ENCODE measurements at places on chromosomes 16 and 17.

DNA sequence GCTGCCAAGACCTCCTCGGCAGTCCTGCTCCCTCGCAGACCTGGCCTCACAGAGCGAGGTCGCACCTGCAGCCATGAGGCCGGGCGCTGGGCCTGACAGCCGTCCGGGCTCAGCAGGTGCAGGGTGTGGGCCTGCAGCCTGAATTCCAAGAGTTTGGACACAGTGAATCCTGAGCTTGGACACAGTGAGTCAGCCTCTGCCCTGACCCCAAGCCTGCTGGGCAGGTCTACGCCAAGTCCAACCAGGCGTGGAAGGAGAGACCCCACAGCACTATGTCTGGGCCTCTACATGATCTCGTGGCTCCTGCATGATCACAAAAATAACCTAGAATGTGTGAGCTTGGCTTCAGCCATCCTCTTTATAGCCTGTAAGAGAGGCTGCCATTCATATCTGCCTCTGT lies 121.0 kb downstream of the C16orf95 start:
- DNase-seq: no peak

DNA sequence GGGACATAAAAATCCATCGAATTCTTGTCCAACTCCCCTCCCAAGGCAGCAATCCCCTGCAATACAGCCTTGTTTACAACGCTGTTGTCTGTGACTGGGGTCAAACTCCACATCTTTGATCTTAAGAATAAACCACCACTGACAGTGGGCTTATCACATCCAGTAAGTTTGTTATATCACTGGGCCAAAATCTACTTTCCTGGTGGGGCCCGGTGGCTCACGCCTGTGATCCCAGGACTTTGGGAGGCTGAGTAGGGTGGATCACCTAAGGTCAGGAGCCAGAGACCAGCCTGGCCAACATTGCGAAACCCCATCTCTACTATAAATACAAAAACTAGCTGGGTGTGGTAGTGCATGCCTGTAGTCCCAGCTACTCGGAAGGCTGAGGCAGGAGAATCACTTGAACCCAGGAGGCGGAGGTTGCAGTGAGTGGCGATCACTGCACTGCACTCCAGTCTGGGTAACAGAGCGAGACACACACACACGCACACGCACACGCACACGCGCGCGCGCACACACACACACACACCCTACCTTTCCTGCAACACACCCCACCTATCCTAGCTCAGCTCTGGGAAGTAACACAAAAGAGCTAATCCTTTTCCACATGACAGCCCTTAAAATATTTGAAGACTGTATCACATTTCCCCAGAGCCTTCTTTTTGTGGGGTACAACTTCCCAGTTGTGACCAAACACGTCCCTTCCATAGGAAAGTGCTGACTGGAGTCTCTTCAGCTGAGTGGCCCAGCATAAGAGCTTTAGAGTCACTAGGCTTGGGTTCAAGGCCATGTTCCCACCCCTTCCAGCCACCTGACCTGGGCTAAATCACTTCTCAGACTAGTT lies 20.9 kb upstream of the ABCC1 start:
- DNase-seq: no peak

- DNase-seq: no peak
These were observed 91.1 kb downstream of the TNFRSF13B start for GRCh38 chr17:16880843-16881230.

DNA sequence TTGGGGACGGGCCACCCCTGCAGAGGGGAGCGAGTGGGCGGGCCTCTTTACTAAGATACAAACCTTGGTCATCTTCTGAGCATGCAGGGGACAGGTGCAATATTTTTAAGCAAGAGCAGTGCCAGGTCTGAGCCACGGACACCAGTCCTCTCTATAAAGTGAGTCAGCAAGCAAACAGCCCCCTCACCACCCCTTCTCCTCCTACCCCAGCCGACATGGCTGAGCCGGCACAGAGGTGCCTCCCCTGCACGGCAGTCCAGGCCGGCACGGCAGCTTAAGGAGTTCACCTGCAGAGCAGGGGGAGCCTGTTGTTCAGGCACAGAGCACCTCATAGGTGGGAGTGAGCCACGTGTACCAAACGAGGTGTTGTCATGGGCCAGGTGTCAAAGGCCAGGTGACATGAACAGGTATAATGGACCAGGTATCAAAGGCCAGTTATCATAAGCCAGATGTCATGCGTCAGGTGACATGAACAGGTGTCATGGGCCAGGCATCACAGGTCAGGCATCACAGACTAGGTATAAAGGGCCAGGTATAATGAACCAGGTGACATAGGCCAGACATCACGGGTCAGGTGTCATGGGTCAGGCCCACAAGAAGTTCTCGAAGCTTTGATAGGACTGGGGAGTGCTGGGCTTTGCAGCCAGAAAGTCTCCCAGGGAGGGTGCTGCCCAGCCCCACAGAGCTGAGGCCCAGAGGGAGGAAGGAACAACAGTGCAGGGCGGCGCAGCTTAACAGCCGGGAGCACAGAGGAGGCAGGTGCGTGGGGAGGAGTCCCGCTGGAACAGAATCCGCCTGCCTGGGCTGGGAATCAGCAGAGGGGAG lies 42.6 kb upstream of the ZNF469 start:
- no peak for DNase-seq

DNA sequence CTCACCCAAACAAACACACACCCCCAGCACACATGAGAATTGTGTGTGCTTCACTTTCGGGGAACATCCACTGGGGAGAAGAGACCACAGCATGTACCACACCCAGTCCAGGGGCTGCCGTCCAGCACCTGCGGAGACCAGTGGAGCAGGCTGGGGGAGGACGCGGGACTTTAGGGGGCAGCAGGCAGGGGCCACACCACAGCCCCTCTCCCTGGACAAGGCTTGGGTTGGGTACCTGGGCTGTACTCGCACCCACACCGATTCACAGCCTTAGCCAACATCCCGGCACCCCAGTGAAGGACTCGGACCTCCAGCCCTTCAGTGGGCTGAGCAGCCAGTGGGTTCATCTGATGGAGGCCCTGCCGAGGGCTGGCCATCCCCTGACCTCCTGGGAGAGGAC lies 63.3 kb downstream of the RBFOX3 start:
- DNase-seq: no peak

DNA sequence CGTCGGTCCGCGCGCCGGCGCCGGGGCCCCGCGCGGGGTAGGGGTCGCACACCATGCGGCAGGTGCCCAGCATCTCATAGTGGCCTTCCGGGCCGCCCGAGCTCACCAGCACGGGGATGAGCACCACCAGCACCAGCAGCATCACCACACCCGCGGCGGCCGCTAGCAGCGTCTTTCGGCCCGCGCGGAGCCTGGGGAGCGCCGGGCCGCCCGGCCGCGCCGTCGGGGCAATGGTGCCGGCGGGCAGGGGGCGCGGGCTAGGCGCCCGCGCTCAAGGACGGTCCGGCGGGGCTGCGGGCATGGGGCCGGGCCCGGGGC lies 237 bp downstream of the C1QL1 start:
- DNase-seq: no peak

GRCh38 chr16:17358355-17358754 lies 112.4 kb downstream of the XYLT1 start:
- no peak for DNase-seq

GRCh38 chr17:43027091-43028032 lies 2.3 kb downstream of the RND2 start:
- DNase-seq: no peak

- no peak for DNase-seq
These were observed 5.1 kb downstream of the VAT1L start for GRCh38 chr16:77793417-77793816.

DNA sequence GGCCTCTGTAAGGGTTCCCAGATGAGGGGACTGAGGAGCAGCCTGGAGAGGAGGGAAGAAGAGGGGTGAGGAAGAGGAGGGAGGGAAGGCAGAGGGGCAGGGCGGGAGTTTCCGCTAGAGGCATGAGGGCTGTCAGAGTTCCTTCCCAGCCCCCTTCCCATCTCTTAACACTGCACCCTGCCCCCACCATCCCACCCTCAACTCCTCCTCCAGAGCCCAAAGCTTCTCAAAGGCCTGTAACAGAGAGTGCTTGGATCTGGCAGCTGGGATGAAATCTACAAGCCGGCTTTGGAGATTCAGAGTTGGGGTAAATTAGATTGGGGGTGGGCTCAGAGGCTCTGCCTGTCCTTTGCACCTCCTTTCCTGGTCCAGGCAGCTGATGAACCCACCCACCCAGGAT lies 57.3 kb upstream of the DLX4 start:
- DNase-seq: no peak

DNA sequence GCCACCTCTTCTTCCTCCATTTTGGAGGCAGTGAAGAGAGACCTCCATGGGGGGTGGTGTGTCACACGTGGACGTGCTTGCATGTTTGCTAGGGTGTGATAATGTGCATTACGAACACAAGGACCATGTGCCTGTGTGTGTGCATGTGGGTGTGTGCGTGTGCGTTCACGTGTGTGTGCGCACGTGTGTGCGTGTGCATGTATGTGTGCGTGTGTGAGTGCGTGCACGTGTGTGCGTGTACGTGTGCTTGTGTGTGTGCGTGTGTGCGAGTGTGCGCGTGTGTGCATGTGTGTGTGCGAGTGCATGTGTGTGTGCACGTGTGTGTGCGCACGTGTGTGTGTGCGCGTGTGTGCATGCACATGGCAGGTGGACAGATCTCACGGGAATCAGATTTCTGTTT lies 29.5 kb downstream of the RNF213 start:
- no peak for DNase-seq

- DNase-seq: no peak
These were observed 89.3 kb downstream of the GAS7 start for GRCh38 chr17:10109146-10109545.
